ENCODE measurements at places on chromosomes 11 and 22.
A peak's percentile ranks its signal among the peaks of the same experiment; 100 is the strongest.

- H3K27ac ChIP-seq, result no peak overlapping the region
- DNase-seq, result no peak
- H3K4me1 ChIP-seq, result peaks cover 23% of the 10 kb centered on the region
Observed at GRCh38 chr11:36105743-36106581, 162.1 kb downstream of the LDLRAD3 start.

GRCh38 chr11:114326776-114327175 is 30.6 kb downstream of the NNMT start:
- H3K4me3 ChIP-seq, result no peak overlapping the region
- H3K27ac ChIP-seq, result no peak overlapping the region
- peaks cover 7% of the 10 kb centered on the region for H3K27me3 ChIP-seq

GRCh38 chr11:114150671-114151070 is 91.2 kb downstream of the ZBTB16 start:
- no peak for DNase-seq
- peaks cover 7% of the 10 kb centered on the region for H3K27me3 ChIP-seq
- H3K4me1 ChIP-seq, result peaks cover 30% of the 10 kb centered on the region
- H3K27ac ChIP-seq, result no peak overlapping the region
- H3K4me3 ChIP-seq, result no peak overlapping the region

GRCh38 chr22:26553056-26553752 is 36.7 kb downstream of the TPST2 start:
- peaks cover 5% of the 10 kb centered on the region for H3K4me1 ChIP-seq
- no peaks in the 10 kb centered on the region for H3K36me3 ChIP-seq

GRCh38 chr11:2300936-2301630 is 635 bp downstream of the C11orf21 start:
- peak overlapping the region; percentile 90 for H3K27ac ChIP-seq
- DNase-seq, result no peak
- H3K4me3 ChIP-seq, result peak overlapping the region; percentile 94
- H3K4me1 ChIP-seq, result peaks cover 23% of the 10 kb centered on the region
- no peaks in the 10 kb centered on the region for H3K27me3 ChIP-seq
- peaks cover 14% of the 10 kb centered on the region for H3K36me3 ChIP-seq

DNA sequence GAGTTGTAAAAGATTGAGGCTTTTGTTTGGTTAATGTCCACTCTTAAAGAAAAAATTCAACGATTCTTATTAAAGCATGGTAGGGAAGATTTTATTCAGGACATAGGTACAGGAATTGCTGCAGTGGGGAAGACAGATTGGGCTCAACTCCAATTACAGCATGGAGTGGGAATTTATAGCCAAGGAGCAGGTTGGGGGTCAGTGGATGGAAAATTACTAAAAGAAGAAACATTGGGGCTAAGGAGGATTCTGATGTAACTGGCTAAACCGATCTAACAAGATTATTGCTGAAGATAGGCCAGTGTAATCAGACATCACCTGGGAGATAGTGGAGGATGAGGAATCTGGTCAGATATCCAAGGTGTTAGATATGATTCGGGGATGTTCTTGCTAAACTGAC is 97.4 kb downstream of the FAR1 start:
- peaks cover 6% of the 10 kb centered on the region for H3K27me3 ChIP-seq
- H3K27ac ChIP-seq, result no peak overlapping the region
- DNase-seq, result no peak
- no peaks in the 10 kb centered on the region for H3K4me1 ChIP-seq
- no peaks in the 10 kb centered on the region for H3K36me3 ChIP-seq

GRCh38 chr11:587546-587945 is 11.3 kb downstream of the PHRF1 start:
- no peak for DNase-seq
- peaks cover 20% of the 10 kb centered on the region for H3K4me1 ChIP-seq
- H3K27ac ChIP-seq, result peak overlapping the region; percentile 99

DNA sequence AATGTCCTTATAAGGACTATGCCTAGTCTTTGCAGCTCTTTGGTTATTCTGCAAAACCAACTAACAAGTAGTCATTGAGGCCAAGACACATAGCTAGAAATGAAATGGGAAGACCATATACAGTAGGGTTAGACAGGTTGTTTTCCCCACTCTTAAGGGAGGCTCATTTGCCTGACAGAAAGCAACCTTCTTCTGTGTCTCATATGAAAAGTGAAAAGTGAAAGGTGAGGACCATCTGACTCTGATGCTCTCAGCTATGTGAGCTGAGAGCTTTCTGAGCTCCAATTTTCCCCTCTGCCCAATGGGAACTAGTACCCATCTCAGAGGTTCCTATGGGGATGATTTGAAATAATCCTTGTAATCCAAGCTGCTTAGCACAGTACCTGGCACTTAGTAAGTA is 142.0 kb upstream of the BDNF start:
- no peak overlapping the region for H3K4me3 ChIP-seq
- H3K27me3 ChIP-seq, result no peaks in the 10 kb centered on the region
- H3K27ac ChIP-seq, result no peak overlapping the region
- H3K4me1 ChIP-seq, result no peaks in the 10 kb centered on the region
- no peaks in the 10 kb centered on the region for H3K36me3 ChIP-seq
- no peak for DNase-seq

DNA sequence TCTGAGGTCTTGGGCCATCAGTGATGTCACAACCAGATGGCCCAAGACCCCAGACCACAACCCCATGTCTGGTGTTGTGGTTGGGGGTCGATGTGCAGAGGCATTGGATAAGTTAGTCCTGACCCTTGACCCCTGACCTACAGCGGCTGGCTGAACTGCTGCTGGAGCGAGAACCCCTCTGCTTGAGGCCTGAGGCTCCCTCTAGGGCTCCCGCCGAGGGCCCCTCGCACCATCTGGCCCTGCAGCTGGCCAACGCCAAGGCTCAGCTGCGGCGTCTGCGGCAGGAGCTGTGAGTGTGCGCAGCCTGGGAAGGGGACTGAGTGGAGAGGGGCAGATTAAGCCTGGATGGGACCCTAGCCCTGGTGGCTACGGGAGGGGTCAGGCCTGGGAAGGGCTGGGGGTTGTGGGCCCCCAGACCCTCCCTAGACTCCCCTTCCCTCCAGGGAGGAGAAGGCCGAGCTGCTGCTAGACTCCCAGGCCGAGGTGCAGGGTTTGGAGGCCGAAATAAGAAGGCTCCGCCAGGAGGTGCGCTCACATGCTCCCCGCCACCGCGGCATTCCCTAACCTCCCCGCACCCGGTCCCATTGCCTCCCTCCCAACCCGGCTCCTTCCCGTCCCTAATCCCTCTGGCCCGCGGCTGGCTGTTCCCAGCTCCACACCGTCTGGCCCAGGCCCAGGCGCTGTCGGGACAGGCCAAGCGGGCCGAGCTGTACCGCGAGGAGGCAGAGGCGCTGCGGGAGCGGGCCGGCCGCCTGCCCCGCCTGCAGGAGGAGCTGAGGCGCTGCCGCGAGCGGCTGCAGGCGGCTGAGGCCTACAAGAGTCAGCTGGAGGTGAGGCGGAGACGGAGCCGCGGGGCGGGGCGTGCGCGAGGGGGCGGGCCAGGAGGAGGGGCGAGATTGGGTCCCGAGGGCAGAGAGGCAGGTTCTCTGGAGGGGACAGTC is 2.1 kb downstream of the CCDC88B start:
- H3K27me3 ChIP-seq, result no peaks in the 10 kb centered on the region
- peaks cover 34% of the 10 kb centered on the region for H3K36me3 ChIP-seq
- peaks cover 30% of the 10 kb centered on the region for H3K4me1 ChIP-seq
- H3K4me3 ChIP-seq, result peak overlapping the region; percentile 36
- peak; percentile 86 for DNase-seq
- peak overlapping the region; percentile 62 for H3K27ac ChIP-seq

DNA sequence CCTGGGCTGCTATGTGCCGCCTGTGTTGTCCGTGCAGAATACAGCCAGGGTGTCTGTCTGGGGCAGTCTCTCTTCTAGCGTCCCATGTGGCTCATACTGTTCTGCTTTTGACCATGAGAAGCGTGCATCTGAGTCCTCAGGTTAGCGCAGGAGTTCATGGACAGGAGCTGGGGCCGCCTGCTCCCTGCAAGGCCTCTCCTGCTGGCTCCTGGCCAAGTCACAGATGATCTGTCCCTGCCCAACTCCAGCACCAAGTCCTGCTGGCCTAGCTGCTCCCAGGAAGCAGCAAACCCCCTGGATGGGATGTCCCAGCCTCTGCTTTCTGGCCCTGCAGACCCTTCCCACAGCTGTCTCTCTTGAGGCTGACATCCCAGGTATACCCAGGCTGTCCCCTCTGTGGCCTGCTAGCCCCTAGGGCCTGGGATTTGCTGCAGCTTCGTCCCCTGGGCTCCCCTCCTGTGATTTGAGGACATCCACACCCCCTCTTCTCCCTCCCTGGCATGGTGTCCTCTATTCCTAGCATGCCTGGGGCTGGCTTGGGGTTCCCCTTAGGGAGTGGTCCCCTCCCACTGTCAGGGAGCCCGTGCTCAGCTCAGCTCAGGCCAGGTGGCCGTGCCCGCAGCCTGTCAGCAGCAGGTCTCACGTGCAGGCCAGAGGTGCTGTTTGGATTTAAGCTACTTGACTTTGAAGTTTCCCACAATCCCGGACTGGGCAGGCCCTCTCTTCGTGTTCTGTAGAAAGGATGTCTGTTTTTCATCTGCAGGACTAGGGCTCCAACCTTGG is 17.8 kb downstream of the PRR5 start:
- no peaks in the 10 kb centered on the region for H3K27me3 ChIP-seq
- H3K4me3 ChIP-seq, result no peak overlapping the region
- H3K36me3 ChIP-seq, result no peaks in the 10 kb centered on the region
- DNase-seq, result no peak

GRCh38 chr22:42061041-42061440 is 9.6 kb downstream of the NAGA start:
- no peak overlapping the region for H3K27ac ChIP-seq
- no peaks in the 10 kb centered on the region for H3K27me3 ChIP-seq
- peaks cover 76% of the 10 kb centered on the region for H3K36me3 ChIP-seq
- no peaks in the 10 kb centered on the region for H3K4me1 ChIP-seq
- no peak for DNase-seq

DNA sequence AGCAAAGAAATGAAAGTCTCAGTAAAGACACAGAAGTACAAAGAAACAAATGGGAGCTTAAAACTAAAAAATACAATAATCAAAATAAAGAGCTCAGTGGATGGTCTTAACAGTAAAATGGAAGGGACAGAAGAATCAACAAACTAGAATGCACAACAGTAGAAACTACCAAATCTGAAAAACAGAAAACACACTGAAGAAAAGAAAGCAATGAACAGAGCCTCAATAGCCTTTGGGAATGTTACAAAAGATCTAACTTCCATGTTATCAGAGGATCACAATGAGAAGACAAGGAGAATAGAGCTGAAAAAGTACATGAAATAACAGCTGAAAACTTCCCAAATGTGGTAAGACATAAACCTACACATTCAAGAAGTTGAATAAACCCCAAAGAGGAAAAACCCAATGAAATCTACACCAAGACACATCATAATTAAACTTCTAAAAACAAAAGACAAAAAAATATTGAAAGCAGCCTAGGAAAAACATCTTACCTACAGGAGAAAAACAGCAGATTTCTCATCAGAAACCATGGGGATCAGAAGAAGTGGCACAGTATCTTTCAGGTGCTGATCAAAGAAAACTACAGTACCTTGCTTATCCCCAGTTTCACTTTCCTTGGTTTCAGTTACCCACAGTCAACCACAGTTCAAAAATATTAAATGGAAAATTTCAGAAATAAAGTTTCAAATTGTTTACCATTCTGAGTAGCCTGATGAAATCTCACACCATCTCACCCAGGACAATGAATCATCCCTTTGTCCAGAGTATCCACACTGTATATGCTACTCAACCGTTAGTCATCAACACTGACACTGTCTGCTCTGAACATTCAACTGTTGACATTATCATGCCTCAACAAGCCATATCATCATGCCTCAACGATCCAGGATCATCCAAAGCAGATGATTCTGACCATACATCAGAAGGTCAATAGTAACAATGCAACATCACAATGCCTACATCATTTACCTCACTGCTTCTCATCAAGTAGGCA is 22.2 kb downstream of the RRAS2 start:
- H3K36me3 ChIP-seq, result peaks cover 40% of the 10 kb centered on the region
- DNase-seq, result peak; percentile 58
- no peaks in the 10 kb centered on the region for H3K27me3 ChIP-seq

- no peak for DNase-seq
- peaks cover 10% of the 10 kb centered on the region for H3K4me1 ChIP-seq
- H3K4me3 ChIP-seq, result peak overlapping the region; percentile 58
- peaks cover 61% of the 10 kb centered on the region for H3K27me3 ChIP-seq
- H3K27ac ChIP-seq, result no peak overlapping the region
Observed at GRCh38 chr11:110712659-110713448, 617 bp upstream of the ARHGAP20 start.

- DNase-seq, result no peak
- no peaks in the 10 kb centered on the region for H3K27me3 ChIP-seq
- peaks cover 59% of the 10 kb centered on the region for H3K36me3 ChIP-seq
- H3K4me3 ChIP-seq, result peak overlapping the region; percentile 18
- H3K4me1 ChIP-seq, result peaks cover 54% of the 10 kb centered on the region
Observed at GRCh38 chr11:14635546-14635945, 8.1 kb upstream of the PDE3B start.

- no peak within 1 kb of the TSS for H3K27ac ChIP-seq
- peaks cover 7% of the 10 kb centered on the region for H3K27me3 ChIP-seq
- no peaks in the 10 kb centered on the region for H3K36me3 ChIP-seq
- no peak within 1 kb of the TSS for H3K4me3 ChIP-seq
Observed at GRCh38 chr11:62242021-62242420, at the start of gene SCGB1D2. SCGB1D2 (plus strand) TSS chr11:62242239; CDS start chr11:62242308, 69 bp downstream.

DNA sequence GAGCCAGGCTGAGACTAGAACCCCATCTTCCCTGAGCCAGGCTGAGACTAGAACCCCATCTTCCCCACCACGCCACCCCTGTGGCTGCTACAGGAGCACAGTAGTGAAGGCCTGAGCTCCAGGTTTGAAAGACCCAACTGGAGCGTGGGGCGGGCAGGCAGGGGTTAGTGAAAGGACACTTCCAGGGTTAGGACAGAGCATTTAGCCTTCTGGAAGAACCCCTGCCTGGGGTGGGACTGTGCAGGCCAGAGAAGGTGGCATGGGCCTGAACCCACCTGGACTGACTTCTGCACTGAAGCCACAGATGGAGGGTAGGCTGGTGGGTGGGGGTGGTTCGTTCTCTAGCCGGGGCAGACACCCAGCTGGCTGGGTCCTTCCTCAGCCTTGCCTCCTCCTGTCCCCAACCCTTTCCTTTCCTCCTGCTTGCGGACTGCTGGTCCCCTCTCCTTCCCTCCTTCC is 24.1 kb downstream of the SUN2 start:
- H3K4me1 ChIP-seq, result peaks cover 13% of the 10 kb centered on the region
- H3K4me3 ChIP-seq, result no peak overlapping the region
- H3K36me3 ChIP-seq, result peaks cover 63% of the 10 kb centered on the region
- DNase-seq, result no peak
- no peaks in the 10 kb centered on the region for H3K27me3 ChIP-seq

DNA sequence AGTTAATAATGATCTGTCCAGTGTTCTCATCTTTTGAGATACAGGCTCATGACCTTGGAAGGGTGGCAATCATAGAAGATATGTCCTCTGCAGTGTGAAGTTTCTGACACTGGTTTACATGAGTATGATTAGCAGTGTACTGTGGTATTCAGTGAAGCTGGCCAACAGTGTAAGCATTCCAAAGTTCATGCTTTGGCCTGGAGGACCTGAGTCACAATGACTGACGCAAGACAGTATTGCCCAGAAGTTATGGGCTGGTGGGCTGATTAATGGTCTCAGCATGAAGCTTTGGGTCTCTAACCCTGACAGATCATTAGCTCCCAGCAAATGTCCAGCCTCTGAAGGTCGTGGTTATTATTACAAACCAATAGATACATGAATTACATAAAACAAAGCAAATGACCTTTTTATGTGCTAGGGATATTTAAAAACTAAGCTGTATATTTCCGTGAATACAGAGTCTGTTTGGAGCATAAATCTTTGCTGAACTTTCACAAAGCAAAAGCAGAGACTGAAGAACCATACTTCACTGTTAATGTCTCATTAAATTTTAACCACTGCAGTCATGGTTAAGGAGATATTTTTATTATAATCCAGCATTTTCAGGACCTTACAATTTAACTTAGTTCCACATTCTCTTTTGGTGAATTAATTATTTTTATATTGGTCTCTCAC is 28.3 kb upstream of the USP47 start:
- no peaks in the 10 kb centered on the region for H3K36me3 ChIP-seq
- no peak overlapping the region for H3K4me3 ChIP-seq
- peaks cover 2% of the 10 kb centered on the region for H3K4me1 ChIP-seq
- DNase-seq, result no peak
- no peak overlapping the region for H3K27ac ChIP-seq

Data from T-helper 2 cell treated with Interferon-gamma antibody and Interleukin-4, amounts not matched to agents 5 μg/mL and 100 μg/mL, for 36 hours (primary cell).